Right lobe of liver (tissue), 6 donors: ENCODE measurements at places on chromosomes 5 and 9. TPM values are rescaled to one million over a fixed set of nuclear protein-coding genes. Genes with fewer than 3 reads are reported as not detected.

- H3K4me1 ChIP-seq, result peaks cover 4% of the 10 kb centered on the region
- H3K36me3 ChIP-seq, result no peaks in the 10 kb centered on the region
- DNase-seq, result no peak
- no peak overlapping the region for H3K4me3 ChIP-seq
- H3K27me3 ChIP-seq, result no peaks in the 10 kb centered on the region
These were observed 26.4 kb downstream of the TENT4A start for GRCh38 chr5:6739603-6740002.

- H3K4me1 ChIP-seq, result no peaks in the 10 kb centered on the region
- no peak for DNase-seq
- no peak overlapping the region for H3K4me3 ChIP-seq
- H3K27ac ChIP-seq, result no peak overlapping the region
These were observed 53.1 kb upstream of the TGFBR1 start for GRCh38 chr9:99051851-99052250.

- H3K27ac ChIP-seq, result no peak overlapping the region
- no peaks in the 10 kb centered on the region for H3K4me1 ChIP-seq
- no peaks in the 10 kb centered on the region for H3K27me3 ChIP-seq
- H3K36me3 ChIP-seq, result no peaks in the 10 kb centered on the region
These were observed 107.8 kb downstream of the PSD2 start for GRCh38 chr5:139903450-139903794.

DNA sequence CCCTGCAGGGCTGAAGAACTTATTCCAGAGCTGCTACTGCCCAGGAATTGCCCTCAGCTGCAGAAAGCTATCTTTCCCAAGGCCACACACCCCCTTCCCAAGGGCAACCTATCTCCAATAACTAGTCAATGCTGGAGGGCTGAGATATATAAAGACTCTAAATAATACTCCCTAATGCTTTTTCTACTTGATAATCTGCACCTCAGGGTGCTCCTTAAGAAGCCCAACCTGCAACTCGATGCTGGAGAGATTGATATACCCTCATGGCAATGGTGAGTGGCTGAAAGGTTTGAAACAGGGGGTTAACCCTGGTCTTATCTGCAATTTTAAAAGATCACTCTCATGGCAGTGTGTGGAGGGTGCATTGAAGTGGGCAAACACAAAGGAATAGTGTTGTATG, 142.7 kb upstream of the APC start:
- H3K4me1 ChIP-seq, result no peaks in the 10 kb centered on the region
- no peak overlapping the region for H3K27ac ChIP-seq
- no peak overlapping the region for H3K4me3 ChIP-seq
- no peak for DNase-seq

DNA sequence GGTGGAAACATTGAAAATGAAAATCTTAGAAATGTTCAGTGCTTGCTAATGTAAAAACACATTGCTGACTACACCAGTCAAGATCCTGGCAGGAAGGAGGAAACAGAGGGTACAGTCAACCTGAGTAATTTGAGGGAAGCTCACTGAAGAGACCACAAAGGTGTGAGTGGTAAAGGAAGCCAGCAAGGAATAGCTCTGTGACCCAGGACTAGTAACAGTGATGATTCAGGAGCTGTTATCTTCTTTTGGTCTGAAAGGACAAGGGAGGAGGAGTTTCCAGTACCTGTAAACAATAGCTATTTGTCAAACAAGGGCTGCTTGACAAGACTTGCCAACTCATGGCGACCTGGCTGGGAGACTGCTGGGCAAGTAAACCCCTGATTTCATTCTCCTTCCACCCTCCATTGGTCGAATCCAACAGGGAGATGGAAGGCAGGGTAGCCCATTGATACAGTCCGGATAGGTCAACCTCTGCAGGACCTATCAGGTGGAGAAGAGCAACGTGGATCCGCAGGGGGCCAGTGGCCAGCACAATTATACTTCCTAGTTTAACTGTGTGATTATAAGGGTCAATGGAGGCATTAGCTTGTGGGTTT, 68.1 kb downstream of the MAMDC2 start:
- no peaks in the 10 kb centered on the region for H3K4me1 ChIP-seq
- H3K36me3 ChIP-seq, result no peaks in the 10 kb centered on the region
- no peak overlapping the region for H3K4me3 ChIP-seq
- H3K27ac ChIP-seq, result no peak overlapping the region

The OCLN gene
- total RNA-seq, result 50.6 TPM

The PCDHGA5 gene
- 0.32 TPM for total RNA-seq

The MEIKIN gene
- total RNA-seq, result not detected

The PCDHGB5 gene
- total RNA-seq, result 6.7 TPM
